CD4-positive, alpha-beta T cell (primary cell): ENCODE measurements at places on chromosomes 6 and 20.

DNA sequence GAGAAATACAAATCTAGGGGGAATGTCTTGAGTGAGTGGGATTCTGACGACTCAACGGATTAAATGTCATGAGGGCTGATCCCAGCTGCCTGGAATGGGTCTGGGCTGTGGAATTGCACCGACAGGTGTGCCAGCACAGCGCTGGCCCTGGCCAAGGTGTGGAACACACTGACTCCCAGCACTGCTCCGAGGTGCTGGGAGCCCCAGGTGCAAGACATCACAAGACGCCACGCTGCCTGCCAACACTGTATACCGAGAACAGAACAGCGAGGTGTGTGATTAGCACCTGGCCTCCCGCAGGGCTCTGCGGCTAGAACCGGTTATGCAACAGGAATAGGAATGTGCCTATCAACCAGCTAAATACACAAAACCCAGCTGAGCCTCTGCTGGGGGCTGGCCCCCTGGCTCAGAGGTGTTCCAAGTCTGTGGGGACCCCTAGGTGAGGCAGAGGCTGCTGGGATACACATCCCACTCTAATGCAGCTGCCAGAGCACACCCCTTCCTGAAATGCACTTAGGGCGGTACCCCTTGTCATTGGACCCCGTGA, 24.8 kb upstream of the APMAP start:
- H3K27me3 ChIP-seq, result no peaks in the 10 kb centered on the region
- no peak for DNase-seq
- H3K4me1 ChIP-seq, result no peaks in the 10 kb centered on the region
- H3K27ac ChIP-seq, result no peak overlapping the region
- peaks cover 85% of the 10 kb centered on the region for H3K36me3 ChIP-seq

DNA sequence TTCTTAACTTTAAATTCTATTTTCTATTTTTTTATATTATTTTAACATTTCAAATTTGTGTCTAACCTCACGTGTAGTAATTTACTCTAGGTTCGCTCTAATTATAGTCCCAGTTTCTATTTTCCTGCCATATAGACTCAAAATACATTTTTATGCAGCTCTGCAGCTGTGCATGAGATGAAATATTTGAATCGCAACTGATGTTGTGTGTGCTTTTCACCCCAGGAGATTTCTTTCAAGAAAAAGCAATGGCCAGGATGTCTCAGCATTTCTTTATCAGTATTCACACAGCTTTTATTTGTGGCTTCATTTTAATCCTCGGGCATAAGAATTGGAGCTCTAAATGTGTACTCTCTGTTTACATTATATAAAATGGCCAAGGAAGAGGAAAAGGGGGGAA, 157.6 kb downstream of the HDGFL1 start:
- H3K4me1 ChIP-seq, result no peaks in the 10 kb centered on the region
- H3K36me3 ChIP-seq, result no peaks in the 10 kb centered on the region
- no peaks in the 10 kb centered on the region for H3K27me3 ChIP-seq
- no peak for DNase-seq
- no peak overlapping the region for H3K4me3 ChIP-seq

- no peaks in the 10 kb centered on the region for H3K36me3 ChIP-seq
- no peaks in the 10 kb centered on the region for H3K27me3 ChIP-seq
- H3K4me3 ChIP-seq, result no peak overlapping the region
- DNase-seq, result no peak
- H3K4me1 ChIP-seq, result no peaks in the 10 kb centered on the region
Measured at GRCh38 chr6:69846312-69846711, 20.0 kb upstream of the COL19A1 start.

GRCh38 chr6:146287691-146288369, 255.8 kb upstream of the RAB32 start:
- no peaks in the 10 kb centered on the region for H3K36me3 ChIP-seq
- no peak overlapping the region for H3K4me3 ChIP-seq
- no peak overlapping the region for H3K27ac ChIP-seq

DNA sequence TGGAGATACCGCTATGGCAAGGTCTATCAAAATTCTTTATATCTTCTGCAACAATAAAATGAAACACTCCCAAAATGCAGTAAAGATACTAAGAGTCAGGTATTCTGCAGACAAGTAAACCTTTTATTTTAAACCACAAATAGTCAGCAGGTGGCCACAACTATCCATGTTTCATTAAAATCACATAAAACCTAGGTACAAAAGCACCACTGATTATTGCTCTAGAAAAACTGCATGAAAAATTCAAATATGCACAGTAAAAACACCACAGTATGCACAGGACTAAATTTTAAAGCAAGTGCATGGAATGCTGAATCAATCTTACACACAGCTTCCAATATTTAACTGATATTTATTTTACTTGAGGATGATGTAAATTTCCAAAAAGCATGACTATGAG, 33.3 kb downstream of the HMGN3 start:
- peaks cover 6% of the 10 kb centered on the region for H3K36me3 ChIP-seq
- no peak overlapping the region for H3K27ac ChIP-seq

DNA sequence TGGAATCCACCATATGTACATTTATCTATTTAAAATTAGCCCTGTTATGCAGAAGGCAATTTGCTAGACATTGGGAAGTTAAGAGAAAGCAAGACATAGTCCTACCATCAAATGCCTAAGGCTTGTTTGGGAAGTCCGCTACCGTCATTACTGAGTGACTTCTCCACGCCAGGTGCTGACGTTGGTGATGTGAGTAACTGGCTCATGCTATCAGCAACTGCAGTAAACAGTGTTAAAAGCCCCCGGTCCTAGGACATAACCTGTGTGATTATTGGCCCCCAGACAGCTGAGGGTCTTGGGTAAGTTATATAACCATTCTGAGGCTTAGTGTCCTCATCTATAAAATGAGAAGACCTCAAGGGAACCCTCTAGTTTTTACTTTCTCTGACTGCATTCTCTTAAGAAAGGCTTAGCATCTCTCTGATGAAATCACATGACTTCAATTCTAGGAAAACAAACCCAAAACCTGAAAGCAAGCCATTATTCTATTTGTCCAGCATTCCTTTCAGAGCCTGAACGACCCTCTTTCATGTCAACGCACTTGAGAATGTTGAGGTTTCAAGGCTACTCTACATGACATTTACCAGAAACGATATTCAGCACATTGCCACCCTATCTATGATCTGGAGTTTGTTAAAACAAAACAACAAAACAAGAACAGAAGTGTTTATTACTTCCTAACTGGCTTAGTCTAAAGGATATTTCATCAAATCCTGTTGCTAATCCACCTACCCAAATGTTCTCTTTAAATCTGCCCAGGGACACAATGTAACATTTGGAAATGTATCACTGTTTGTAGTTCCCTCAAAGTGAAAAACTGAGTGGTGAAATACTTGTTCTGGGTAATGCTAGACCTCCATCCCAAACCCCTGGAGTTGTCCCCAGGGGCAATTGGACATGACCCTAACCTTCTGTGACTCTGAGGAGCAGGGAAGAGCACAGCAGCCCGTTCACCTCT, 133.8 kb downstream of the BTBD3 start:
- no peak overlapping the region for H3K4me3 ChIP-seq
- H3K27me3 ChIP-seq, result no peaks in the 10 kb centered on the region
- no peaks in the 10 kb centered on the region for H3K4me1 ChIP-seq
- H3K27ac ChIP-seq, result no peak overlapping the region
- no peak for DNase-seq
- H3K36me3 ChIP-seq, result no peaks in the 10 kb centered on the region

GRCh38 chr20:53034899-53035298, 62.7 kb downstream of the TSHZ2 start:
- peaks cover 5% of the 10 kb centered on the region for H3K4me1 ChIP-seq
- no peak for DNase-seq
- no peaks in the 10 kb centered on the region for H3K36me3 ChIP-seq

DNA sequence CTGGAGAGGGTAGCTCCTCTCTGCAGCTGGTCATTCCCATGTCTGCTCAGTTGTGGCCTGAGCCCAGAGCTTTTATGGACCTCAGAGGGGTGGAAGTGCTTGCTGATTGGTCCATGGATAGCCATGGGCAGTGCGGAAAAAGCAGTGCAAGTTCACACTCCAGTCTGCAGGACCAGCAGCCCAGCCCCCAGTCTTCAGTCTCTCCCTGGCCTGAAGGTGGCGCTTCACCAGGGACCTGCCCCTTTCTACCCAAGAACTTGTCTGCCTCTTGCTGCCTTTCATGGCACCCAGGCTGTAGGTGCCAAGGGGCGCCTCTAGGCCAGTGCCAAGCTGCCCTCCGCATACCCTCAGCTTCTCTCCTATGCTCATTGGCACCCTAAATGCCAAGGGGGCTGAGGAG, 91.0 kb downstream of the TBXT start:
- no peak overlapping the region for H3K27ac ChIP-seq
- H3K4me3 ChIP-seq, result no peak overlapping the region
- no peaks in the 10 kb centered on the region for H3K27me3 ChIP-seq

DNA sequence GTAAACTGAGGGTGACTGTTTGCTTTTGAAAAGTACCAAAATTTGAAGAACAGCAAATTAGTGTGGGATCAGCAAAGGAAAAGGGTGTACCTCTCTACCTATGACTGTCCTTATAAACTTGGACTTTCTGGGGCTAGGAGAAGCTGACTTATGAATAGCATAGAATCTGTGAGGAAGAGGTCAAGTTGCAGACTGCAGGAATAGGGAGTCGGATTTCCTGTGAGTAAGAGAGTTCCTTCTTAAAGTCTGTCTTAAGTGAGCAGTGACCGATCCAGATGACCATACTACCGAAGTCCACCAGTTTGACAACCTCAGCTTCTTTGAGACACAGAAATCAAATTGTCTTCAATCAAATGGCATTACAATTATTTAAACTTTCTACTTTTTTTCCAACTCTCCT, 708.7 kb downstream of the UTRN start:
- H3K27me3 ChIP-seq, result peaks cover 9% of the 10 kb centered on the region
- H3K4me1 ChIP-seq, result no peaks in the 10 kb centered on the region
- no peak for DNase-seq
- no peak overlapping the region for H3K27ac ChIP-seq
- no peak overlapping the region for H3K4me3 ChIP-seq
- no peaks in the 10 kb centered on the region for H3K36me3 ChIP-seq

- H3K36me3 ChIP-seq, result no peaks in the 10 kb centered on the region
- no peaks in the 10 kb centered on the region for H3K4me1 ChIP-seq
- no peak overlapping the region for H3K27ac ChIP-seq
- H3K27me3 ChIP-seq, result no peaks in the 10 kb centered on the region
Measured at GRCh38 chr6:92942549-92942948, 476.8 kb downstream of the EPHA7 start.

- DNase-seq, result no peak
- H3K4me1 ChIP-seq, result no peaks in the 10 kb centered on the region
- H3K27me3 ChIP-seq, result no peaks in the 10 kb centered on the region
- H3K36me3 ChIP-seq, result no peaks in the 10 kb centered on the region
Measured at GRCh38 chr20:17109307-17109706, 117.5 kb upstream of the PCSK2 start.

DNA sequence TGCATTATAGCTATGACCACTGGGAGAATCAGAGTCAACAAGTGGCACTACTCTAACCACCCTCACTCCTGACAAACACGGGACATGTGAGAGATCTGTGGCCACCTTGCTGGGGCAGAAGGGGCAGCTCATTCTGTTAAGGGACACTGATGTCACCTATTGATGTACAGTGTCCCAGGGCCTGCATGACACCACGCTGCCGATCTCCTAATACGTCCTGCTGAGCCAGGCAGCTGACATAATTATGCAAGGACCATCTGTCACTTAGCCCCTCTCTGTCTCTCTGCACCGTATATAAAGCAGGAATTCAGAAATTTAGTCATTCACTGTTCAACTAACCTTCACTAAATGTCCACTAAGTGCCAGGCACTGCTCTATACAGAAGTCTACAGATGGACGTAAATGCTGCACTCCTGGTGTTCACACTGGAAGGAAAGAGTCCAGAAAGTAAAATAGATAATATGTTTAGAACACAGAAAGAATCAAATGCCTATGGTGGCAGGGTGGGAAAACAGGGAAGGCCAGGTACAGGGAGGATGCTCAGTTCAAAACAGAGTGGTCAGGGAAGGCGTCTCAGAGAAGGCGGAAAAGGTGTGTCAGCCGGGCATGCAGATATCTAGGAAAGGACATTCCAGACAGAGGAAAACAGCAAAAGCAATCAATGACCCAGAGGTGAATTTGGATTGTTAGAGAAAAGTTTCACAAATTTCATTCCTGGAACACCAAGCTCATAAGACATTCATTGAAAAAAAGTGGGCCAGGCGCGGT, 173.8 kb downstream of the ZNF217 start:
- no peaks in the 10 kb centered on the region for H3K36me3 ChIP-seq
- H3K4me3 ChIP-seq, result no peak overlapping the region
- no peaks in the 10 kb centered on the region for H3K4me1 ChIP-seq
- DNase-seq, result no peak
- no peaks in the 10 kb centered on the region for H3K27me3 ChIP-seq
- H3K27ac ChIP-seq, result no peak overlapping the region

GRCh38 chr6:142207265-142207877, 60.3 kb downstream of the VTA1 start:
- H3K27me3 ChIP-seq, result no peaks in the 10 kb centered on the region
- H3K27ac ChIP-seq, result no peak overlapping the region
- no peak overlapping the region for H3K4me3 ChIP-seq
- peaks cover 63% of the 10 kb centered on the region for H3K36me3 ChIP-seq
- H3K4me1 ChIP-seq, result no peaks in the 10 kb centered on the region

DNA sequence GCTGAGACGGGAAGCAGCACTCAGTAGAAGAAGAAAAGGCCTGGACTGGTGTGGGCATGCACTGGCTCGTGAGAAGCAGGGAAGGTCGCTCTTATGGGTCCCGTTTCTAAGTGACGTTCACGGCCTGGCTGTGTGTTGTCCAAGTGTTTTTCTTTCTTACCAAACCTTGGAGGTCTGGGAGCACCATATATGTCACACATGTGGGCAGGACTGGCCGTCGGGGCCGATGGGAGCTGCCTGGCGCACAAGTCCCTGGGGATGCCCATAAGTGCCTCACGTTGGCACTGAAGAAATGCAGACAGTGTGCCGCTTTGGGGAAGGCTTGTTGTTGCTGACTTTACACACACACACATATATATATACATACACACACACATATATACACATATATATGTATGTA, 86.0 kb upstream of the DUSP22 start:
- H3K4me3 ChIP-seq, result no peak overlapping the region
- no peak for DNase-seq
- H3K36me3 ChIP-seq, result no peaks in the 10 kb centered on the region
- H3K27ac ChIP-seq, result no peak overlapping the region

GRCh38 chr20:2203436-2203835, 92.4 kb upstream of the TGM3 start:
- DNase-seq, result no peak
- H3K4me1 ChIP-seq, result peaks cover 17% of the 10 kb centered on the region
- H3K27me3 ChIP-seq, result peaks cover 15% of the 10 kb centered on the region
- no peak overlapping the region for H3K27ac ChIP-seq
- H3K36me3 ChIP-seq, result no peaks in the 10 kb centered on the region

DNA sequence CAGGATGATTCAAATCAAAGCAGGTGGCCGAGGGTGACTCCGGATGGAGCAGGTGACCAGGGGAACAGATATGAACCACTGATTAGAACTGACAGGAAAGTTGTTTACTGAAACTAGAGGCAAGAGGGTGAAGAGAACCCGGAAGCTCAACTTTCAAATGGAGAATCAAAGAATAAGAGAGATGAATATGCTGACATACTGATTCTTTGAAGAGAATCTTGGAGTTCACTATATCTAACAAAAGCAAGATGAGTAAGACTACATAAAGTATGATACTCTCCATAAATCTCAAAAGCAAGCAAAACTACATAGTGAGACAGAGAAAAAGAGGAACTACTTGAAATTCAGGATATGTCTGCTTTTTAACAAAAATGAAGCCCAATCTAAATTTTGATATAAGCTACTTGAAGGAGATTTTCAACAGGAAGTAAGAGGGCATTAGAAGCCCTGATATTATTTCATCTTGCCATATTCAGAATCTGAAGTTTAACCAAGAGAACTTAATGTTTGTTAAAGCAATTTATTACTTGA, 4.0 kb upstream of the UBD start:
- H3K27ac ChIP-seq, result no peak overlapping the region
- no peaks in the 10 kb centered on the region for H3K4me1 ChIP-seq
- H3K4me3 ChIP-seq, result no peak overlapping the region
